ENCODE measurements at places on chromosomes 3 and 15.

DNA sequence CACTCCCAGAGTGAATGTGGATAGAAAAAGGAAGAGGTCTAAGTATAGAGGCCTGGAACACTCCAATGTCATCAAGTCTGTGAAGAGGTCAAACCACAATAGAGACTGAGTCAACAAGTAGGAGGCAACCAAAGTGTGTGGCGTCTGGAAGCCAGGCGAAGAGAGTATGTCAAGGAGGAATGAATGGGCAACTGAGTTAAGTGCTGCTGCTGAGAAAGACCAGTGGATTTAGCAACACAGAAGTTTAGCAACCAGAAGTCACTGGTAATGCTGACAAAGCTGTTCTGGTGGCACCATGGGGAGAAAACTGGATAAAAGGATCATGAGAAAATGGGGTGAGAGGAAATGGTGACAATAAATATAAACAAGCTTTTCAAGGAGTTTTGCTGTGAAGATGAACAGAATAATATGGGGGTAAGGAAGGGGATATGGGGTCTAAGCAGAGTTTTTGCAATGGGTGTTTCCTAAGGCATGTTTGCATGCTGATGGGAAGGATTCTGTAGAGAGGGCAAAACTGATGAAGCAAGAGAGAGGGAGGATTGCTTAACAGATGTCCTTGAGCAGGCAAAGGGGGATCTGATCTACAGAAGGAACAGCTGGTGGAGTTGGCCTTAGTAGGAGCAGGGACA is 38.4 kb downstream of the PCOLCE2 start:
- DNase-seq, result peak; percentile 17

- no peak for DNase-seq
These were observed 665.0 kb upstream of the CBLB start for GRCh38 chr3:106533788-106534160.

DNA sequence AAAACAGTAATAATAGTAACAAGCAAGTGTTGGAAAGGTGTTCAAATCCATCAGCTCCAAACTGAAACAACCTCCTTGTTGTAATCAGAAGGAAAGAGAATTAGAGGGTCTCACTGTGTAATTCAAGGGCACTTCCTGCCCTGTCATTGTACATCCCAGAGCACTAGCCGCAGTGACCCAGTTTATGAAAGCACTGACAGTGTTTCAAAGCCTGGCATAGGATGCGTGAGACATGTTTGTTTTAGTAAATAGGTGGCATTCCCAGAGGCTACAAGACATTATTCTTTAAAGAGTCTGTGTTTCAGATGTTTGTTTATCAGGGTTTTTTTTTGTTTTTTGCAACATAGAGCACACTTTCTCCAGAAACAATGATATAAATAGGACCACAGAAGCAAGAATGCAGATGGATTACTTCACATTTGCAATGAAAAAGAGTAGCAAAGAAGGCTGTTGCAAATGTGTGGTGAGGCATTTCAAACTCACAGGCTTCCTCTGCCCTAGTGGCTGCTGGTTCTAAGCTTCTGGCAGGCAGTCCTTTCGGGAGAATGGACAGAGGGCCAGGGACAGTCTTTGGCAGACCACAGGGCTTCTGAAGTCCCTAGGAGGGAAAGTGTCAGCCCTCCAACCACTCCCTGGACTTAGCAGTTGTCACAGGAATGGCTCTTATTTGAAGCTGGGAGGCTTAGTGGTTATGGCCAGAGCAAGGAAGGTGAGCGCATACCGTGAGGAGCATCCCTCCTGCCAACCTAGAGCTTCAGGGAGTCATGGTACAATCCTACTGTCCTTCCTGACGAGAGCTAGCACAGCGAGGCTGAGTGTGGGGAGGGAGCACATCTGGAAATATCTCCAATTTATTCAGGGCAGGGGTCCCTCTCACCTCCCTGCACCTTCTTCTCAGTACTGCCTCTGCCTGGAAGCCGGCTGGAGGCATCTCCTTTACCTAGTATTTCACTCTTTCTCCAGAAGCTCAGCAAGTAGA is 31.4 kb upstream of the TIPARP start:
- DNase-seq, result no peak

- no peak for DNase-seq
These were observed 72.9 kb upstream of the MNS1 start for GRCh38 chr15:56537881-56538280.

GRCh38 chr3:123110282-123110975 is 43.6 kb downstream of the PDIA5 start:
- DNase-seq, result no peak

GRCh38 chr3:124981472-124981871 is 46.9 kb upstream of the MUC13 start:
- DNase-seq, result no peak

DNA sequence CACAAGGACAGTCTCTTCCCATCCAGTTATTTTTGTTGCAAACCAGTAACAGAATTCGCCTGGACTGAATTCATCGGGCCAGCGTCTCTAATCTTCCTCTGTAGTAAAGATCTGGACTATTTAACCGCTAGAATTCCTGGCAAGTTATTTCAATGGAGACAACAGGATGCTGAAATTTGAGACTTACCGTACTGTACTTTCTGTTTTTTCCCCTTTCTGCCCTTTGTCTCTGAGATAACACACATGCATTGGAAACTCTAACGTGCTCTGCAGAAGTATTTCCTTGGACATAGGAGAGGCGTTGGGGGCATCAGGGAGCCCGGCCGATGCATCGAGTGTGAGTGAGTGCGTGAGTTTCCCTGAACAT is 61.5 kb downstream of the ASB7 start:
- no peak for DNase-seq

GRCh38 chr3:3260870-3261269 is 81.4 kb upstream of the CRBN start:
- no peak for DNase-seq

Data from NCI-H187 (cell line).